Stimulated activated CD4-positive, alpha-beta T cell treated with anti-CD3 and anti-CD28 coated beads, TNF-alpha, amount 100 ng/mL, for 24 hours (primary cell): ENCODE measurements at places on chromosomes 5 and 9.

DNA sequence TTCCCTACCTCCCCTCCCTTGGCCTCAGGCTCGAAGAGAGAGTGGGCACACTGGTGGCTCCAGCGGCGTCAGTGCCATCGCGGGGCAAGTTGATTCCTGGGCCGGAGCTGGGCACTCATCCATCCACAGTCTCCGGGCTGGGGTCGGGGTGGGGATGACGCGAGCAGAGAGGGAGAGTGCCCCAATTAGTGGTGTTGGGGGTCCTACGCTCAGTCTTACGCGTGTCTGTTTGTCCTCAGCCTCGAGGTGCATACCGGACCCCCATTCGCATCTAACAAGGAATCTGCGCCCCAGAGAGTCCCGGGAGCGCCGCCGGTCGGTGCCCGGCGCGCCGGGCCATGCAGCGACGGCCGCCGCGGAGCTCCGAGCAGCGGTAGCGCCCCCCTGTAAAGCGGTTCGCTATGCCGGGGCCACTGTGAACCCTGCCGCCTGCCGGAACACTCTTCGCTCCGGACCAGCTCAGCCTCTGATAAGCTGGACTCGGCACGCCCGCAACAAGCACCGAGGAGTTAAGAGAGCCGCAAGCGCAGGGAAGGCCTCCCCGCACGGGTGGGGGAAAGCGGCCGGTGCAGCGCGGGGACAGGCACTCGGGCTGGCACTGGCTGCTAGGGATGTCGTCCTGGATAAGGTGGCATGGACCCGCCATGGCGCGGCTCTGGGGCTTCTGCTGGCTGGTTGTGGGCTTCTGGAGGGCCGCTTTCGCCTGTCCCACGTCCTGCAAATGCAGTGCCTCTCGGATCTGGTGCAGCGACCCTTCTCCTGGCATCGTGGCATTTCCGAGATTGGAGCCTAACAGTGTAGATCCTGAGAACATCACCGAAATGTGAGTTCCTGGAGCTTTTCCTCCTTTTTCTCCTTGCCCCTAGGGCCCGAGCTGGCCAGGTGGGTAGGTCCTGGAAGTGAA lies 861 bp downstream of the NTRK2 start:
- DNase-seq, result no peak

DNA sequence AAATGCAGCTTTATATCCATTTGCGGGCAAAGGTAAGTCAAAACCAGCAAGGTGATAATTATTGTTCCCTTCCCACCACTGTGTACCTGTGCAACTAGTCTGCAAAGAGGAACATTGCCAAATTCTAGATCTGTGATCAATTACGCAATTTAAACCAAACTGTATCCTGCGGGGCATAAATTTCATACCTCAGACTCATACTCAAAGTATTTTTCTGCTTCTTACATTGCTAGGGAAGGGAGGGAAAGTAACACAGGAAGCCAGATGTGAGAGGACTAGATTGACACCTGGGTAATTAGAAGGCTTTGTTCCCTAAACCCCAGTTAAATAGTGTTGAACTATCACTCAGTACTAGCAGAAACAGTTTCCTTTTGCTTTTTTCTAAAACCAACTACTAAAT lies 240.2 kb upstream of the ZNF608 start:
- no peak for DNase-seq

- no peak for DNase-seq
These were observed 138.9 kb upstream of the PHYKPL start for GRCh38 chr5:178371362-178372111.

GRCh38 chr9:127768698-127769097 lies 9.8 kb downstream of the SH2D3C start:
- no peak for DNase-seq

- no peak for DNase-seq
These were observed 15.1 kb downstream of the LPAR1 start for GRCh38 chr9:111023128-111023527.
